ENCODE measurements at places on chromosomes 7 and 10.

DNA sequence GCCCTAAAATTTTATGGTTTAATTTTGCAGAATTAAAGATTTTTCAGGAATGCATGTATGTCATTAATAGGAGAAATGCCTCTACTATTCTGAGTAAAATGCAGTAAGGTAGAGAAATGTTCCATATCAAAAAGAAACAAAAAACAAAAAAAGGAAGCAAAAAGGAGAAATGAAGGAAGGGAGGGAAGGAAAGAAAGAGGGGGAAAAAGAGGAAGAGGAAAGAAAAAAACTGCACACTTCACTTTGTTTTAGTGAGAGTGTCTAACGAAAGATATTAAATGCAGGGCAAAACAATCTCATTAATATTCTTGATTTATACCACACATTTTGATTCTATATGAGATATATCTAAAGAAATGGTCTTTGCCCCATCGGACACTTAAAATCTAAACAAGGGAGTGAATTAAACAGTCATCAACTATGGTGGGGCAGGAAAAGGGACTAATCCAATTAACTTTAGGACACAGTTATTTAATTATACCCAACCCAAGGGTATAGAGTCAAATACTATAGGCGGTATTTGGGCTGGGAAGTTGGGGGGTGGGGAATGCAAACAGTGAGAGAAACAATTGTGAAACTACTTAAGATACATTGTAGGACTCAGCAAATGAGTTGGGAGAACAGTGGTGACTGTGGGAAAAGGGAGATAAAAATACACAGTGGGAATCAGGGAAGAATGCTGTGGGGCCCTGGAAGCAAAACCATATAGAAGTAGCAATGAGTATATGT, 27.0 kb downstream of the IMMP2L start:
- no peak for DNase-seq

GRCh38 chr10:80204677-80205476, 460 bp downstream of the ANXA11 start:
- DNase-seq: no peak

DNA sequence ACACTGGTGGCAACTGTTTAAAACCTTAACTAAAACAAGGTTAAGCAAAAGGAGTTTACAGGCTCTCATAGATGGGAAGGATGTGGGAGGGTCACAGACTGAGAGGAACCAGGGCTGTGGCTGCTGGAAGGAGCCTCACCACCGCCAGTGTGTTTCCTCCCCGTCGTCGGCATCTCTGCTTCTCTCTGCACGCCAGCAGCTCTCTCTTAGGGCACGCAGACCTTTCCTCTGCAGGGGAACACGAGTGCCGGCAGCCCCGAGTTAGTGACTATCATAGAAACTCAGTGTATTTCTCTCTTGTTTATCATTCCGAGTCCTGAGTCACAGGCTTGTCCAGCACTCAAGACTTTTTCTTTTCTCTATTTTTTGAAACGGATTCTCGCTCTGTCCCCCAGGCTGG, 8.1 kb upstream of the SH2D4B start:
- DNase-seq: no peak

- no peak for DNase-seq
These were observed 59.6 kb downstream of the NEURL1 start for GRCh38 chr10:103552856-103553742.

DNA sequence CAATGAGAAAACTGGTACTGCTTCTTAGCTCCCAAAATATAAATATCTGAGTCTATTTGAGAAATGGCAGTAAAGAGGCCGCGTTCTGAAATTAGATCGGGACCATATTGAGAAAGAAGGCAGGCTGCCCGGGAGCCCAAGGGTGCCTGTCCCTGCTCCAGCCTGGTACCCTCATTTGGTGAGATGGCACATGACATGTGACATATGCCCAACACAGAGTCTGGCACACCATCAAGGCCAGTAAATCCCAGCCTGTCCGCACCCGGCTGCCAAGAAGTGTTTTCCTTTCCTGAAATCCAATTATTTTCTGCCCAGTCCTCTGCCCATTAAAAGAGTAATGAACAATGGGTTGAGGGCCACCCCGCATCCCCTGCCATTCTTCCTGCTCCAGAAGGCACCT, 66.4 kb downstream of the CDH23 start:
- DNase-seq: no peak

GRCh38 chr10:78401624-78402367, 368.1 kb downstream of the RPS24 start:
- DNase-seq: no peak

GRCh38 chr10:125264757-125265578, 104.6 kb upstream of the CTBP2 start:
- DNase-seq: no peak

- DNase-seq: no peak
These were observed 111.7 kb downstream of the GLI3 start for GRCh38 chr7:42125321-42125720.

DNA sequence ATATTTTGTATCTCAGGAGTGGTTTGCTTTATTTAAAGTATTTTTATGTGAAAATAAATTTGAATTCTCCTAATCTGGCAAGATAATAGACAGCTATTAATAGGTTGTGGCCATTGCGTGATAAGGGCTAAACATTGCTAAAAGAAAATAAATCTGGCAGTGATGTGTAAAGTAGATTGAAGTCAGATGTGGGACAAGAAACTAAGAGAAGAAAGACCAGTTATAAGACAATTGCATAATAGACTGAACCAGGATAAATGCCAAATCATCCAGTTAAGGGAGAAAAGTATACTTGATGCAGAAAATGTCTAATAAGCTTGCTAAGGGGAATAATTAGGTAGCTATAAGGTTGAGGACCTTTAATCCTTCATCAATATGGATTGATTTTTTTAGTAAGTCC, 197.5 kb upstream of the CSTF2T start:
- no peak for DNase-seq

DNA sequence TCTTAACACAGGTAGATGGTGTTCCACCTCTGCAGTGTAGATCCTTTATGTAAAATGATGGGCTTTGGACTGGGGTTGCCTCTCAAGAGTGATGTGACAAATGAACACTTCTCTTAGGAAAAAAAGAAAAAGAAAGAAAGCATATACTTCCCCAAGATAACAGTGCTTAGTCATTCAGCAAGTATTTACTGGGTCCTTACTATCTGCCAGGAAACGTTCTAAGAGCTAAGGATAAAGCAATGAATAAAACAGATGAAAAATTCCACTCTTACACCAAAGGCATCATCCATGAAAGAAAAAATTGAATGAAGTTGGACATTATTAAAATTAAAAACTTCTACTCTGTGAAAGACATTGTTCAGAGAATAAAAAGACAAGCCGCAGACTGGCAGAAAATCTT, 177.3 kb downstream of the C7orf25 start:
- DNase-seq: no peak

GRCh38 chr10:123651421-123652047, 14.6 kb upstream of the GPR26 start:
- no peak for DNase-seq

DNA sequence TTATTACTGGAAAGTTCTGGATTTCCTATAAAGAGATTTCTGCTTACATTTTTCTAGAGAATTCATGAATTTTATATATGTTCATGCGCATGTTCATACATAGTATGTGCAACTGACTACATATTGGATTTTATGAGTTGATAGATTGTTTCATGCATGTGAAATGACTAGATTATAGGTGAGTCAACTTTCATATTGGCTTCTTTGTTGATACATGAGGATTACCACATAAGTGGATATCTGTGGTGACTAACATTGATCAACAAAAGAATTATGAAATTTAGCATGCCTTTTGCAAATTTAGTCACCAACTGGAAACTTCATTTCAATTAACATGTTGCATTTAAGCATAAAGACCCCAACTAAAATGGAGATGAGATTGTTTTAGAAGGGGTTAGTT, 99.0 kb downstream of the GNAT3 start:
- no peak for DNase-seq

DNA sequence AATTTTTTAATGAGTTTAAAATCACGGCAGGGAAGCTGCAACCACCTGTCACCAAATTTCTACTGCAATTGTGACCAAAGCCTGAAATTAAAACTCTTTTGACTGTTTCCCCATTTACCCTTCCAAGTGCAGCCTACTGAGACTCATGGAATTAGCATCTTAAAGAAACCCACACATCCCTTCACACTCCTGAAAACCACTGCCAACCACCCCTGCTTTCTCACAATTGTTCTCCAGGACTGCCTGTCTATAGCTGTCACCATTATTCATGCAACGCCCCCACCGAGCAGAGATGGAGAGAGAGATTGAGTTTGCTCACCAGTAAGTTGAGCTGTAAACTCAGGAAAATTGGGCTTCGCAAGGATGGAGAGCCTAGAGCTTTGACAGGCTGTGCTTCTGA, 383.8 kb upstream of the SORCS1 start:
- no peak for DNase-seq

DNA sequence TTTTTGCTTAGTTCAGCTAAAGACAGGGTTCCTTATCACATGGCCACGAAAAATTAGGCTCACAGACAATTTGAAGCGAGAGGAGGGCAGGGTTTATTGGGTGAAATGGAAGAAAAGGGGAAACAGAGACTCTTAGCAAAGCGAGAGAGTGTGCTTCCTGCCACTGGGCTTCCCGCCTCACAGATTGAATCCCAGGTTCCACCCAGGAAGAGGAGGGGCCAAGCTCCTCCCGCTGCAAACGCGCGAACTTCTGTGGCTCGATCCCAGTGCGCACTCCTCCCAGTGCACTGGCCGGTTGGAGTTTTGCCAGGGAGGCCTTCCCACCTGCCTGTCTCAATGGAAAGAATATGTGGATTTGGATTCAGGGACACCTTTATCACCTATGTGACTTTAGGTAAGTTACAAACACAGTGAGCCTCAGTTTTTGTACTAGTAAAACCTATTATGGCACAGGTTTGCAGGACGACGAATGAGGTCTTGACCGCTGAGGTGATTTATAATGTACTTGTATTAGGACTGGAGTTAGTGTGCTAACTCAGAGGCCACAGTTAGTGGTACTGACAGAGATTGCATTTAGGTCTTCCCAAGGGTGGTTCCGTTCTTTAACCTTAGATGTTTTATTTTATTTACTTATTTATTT, 48.5 kb upstream of the SP8 start:
- no peak for DNase-seq

DNA sequence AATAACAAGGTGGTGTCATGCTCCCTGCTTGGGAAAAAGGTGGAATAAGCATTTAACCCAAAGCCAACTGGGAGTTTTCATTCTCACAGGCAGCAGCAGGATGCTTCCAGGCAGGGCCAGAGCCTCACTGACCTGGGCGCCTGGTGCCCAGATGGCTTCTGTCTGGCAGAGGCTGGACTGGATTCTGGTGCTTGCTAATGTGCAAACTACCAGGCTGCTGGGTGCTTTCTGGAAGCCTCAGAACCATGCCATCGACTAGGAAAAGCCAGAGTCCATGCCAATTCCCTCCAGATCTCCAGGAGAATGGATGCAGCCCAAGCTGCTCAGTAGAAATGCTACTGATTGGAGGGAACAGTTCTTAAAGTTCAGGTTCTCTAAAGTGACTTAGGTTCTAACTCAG, 36.2 kb downstream of the VIPR2 start:
- DNase-seq: no peak

DNA sequence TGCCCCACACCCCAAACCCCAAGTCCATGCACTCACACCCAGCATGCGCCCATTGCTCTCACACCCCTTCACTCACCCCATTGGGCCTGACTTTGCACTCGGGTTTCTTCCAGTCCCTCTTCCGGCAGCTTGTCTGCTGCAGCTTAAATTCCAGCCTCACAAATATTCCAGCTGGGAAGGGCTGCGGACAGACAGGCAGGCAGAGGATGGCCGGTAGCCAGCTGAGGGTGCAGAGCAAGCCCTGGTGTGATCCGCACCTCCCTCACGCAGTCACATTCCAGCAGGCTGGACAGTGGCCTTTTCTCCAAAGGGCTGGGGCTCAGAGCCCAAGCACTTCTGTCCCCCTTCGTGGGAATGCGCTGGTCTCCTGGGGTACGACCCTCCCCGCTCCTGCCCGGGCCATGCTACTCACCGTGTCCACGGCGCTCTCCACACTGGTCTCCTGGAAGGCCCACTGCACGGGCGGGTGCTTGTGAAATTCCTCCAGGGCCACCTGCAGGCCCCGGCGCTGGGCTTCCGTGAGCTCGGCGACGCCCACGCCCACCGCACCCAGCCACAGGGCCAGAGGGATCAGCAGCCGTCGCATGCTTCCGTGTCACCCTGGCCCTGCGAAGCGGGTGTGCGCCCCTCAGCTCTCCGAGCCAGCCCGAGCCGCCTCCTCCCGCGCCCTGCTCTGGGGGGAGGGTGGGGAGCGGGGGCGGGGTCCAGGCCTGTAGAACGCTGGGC, 1.2 kb downstream of the RARRES2 start:
- DNase-seq: no peak

GRCh38 chr10:78604721-78605120, 464.0 kb upstream of the ZMIZ1 start:
- DNase-seq: no peak

- DNase-seq: no peak
These were observed 9.6 kb downstream of the INMT start for GRCh38 chr7:30761214-30762156.

- no peak for DNase-seq
These were observed 521.1 kb upstream of the POT1 start for GRCh38 chr7:125450749-125451148.

GRCh38 chr7:70791341-70791740, 340.6 kb upstream of the GALNT17 start:
- DNase-seq: no peak

GRCh38 chr10:91987397-91988037, 63.9 kb downstream of the BTAF1 start:
- DNase-seq: no peak

- no peak for DNase-seq
These were observed 216.3 kb downstream of the ADARB2 start for GRCh38 chr10:1520909-1521565.

GRCh38 chr7:83946801-83947200, 247.8 kb downstream of the SEMA3A start:
- DNase-seq: no peak

DNA sequence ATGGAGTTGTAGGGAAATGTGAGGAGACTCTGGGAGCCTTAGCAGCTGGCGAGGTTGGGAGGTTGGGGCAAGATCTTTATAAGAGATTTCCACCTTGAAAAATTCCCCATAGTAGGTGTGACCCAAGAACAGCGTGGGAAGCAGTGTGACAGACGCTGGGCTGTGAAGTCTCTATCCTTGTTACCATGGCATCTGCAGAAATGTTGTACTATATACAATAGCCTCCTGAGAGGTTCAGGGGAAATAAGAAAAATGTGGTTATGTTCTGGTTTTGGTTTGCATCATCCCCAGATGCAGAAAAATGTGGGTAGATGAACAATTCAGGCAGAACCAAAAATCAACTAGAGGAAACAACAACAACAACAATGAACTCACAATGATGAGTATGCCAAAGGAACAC, 498.6 kb downstream of the SH2D4B start:
- DNase-seq: no peak

- no peak for DNase-seq
These were observed 100.9 kb downstream of the EXOC4 start for GRCh38 chr7:133353775-133354174.

GRCh38 chr7:76343294-76343930, 15.4 kb downstream of the YWHAG start:
- no peak for DNase-seq

GRCh38 chr10:77360835-77361234, 276.8 kb downstream of the KCNMA1 start:
- DNase-seq: no peak
